ENCODE measurements at places on chromosomes 13 and 19.

GRCh38 chr19:35545855-35546381 is 492 bp downstream of the TMEM147 start:
- peak; percentile 57 for DNase-seq

DNA sequence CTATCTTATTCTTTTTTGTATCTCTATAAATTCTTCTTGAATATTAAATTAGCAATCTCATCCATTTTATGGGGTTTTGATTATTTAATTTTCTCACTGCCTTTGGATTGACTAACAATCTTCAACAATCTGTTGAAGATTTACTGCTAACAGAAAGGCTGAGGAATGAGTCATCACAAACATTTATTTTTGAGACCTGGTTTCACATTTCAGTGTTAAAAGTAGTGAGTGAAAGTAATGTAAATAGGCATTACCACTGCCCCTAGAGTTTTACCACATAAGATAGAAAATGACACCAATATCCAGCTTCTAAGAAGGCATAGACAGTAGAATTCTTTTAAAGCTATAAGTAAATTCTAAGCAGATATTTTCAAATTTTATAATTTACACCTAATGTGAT is 472.8 kb downstream of the OLFM4 start:
- DNase-seq: no peak

DNA sequence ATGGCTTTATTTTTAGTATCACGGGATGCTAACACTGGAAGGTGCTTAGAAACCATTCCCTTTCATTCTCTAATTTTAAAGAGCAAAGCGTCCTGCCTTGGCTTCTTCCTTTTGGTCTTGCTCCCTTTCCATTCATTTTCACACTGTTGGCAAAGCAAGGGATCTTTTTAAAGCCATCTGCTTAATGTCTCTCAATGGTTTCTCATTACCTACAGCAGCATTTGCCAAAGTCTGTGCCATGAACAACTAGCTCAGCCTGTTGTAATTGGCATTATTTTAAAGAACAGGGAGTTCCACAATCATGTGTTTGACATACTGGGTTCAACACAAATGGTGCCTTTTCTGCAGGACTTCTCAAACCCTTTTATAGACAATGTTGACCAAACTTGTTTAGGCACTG is 444.3 kb downstream of the GPC6 start:
- DNase-seq: no peak

DNA sequence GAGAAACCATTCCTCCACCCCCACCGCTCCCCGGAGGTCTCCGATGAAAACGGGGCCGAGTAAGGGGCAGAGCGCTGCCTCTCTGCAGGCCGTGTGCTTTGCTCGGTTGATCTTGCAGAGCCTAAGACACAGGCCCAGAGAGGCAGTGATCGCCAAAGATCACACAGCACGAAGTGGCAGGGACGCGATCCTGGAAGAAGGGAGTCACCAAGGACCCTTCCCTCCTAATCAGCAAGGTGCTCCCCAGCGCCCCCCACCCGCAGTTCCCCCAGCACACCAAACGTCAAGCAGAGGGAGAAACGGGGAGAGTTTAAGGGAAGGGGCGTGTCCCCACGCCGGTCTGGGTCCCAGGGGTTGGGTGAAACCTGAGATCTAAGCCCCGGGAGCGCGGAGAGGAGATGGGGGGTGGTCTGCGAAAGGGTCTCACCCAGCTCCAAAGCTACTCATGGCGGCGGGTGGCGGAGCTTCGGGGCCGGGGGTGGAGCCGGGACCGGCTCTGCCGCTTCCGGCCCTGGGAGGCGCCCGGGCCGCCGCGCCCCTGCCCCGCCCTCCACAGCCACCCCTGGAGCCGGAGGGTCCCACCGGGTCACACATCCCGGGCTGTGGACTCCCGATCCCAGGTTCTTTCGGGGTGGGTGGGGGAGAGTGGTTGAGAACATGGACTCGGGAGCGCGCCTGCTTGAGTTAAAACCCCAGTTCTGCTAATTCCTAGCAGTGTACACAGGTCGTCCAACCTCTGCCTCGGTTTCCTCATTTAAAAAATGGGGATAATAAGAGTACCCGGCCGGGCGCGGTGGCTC is at the start of gene EML2:
EML2 (minus strand) TSS at position 468 of the 800 bp plus-strand sequence; CDS start at position 447, 21 bp downstream.
- DNase-seq: peak; percentile 46

GRCh38 chr13:96381681-96382080 is 291.8 kb downstream of the HS6ST3 start:
- no peak for DNase-seq

- no peak for DNase-seq
Observed at GRCh38 chr19:29670255-29670654, 5.0 kb downstream of the PLEKHF1 start.

DNA sequence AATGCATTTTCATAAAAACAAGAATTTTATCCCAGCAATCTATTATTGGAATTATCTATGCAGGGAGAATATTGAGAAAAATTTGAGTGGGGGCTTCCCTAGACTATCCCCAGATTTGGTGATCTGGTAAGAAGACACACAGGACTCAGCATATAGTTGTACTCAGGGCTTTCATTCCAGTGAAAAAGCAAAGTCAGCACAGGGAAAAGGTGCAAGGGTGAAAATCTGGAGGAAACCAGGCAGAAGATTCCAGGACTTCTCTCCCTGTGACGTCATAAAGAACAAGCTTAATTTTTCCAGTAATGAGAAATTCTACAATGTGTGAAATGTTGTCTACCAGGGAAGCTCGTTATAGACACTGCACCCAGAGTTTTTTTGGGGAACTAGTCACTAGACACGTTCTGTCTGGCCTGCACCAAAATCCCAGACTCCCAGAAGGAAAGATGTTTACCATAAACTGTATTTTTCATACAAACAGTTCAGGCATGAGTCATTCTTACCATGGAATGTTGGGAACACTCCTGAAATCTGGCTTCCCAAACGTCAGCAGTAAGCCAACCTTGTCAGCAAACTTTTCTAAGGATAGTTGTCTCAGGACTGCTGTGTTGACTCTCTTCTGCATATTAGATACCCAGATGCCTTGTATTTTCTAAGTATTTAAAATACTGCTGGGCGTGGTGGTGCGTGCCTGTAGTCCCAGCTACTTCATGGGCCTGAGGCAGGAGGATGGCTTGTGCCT is 107.4 kb downstream of the DNAJC3 start:
- DNase-seq: no peak

GRCh38 chr19:2476451-2477140 is 669 bp downstream of the GADD45B start:
- DNase-seq: peak; percentile 79

GRCh38 chr13:65149687-65150086 is 2080.4 kb downstream of the PCDH9 start:
- DNase-seq: no peak

GRCh38 chr13:26051231-26051656 is 572 bp downstream of the SHISA2 start:
- no peak for DNase-seq

DNA sequence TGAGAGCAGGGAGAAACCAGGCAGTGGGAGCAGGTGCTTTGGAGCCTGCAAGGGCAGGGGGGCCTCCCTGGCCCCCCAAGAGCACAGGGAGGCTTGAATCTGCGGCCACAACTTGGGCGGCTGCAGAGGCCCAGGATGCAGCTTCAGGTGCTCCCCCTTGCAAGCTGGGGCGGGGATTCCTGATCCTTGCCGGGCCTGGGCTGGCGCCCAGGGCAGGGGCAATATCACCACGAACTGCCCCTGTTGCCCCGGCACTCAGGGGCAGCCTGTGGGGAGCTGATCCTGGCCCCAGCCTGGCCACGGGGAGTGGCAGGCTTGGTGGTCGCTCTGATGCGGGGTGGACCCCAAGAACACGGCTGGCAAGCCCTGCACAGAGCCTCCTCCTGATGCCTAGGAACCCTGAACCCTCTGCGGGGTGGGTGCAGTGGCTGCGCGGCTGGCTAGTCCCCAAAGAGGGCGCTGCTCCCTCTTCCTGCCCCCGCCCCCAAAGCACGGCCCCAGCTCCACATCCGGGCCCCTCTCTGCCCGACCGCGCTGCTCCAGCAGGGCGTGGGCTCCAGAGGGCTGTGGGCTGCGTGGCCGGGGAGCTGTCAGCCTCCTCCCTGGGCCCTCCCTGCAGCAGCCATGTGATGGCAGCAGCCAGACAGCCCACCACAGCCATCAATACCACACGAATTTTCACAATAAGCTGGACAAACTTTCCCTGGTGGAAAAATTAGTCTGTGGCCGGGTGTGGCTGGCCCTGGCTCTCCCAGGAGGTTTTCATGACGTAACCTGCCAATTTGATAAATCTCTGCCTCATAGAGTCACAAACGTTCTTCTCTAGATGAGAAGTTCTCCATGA is 21.0 kb downstream of the TNFSF9 start:
- DNase-seq: no peak
